ENCODE measurements at places on chromosomes 11 and 22.

- no peak for DNase-seq
Observed at GRCh38 chr11:11263238-11264005, 89.6 kb downstream of the CSNK2A3 start.

GRCh38 chr22:39282645-39283321 is 36.6 kb downstream of the RPL3 start:
- no peak for DNase-seq

DNA sequence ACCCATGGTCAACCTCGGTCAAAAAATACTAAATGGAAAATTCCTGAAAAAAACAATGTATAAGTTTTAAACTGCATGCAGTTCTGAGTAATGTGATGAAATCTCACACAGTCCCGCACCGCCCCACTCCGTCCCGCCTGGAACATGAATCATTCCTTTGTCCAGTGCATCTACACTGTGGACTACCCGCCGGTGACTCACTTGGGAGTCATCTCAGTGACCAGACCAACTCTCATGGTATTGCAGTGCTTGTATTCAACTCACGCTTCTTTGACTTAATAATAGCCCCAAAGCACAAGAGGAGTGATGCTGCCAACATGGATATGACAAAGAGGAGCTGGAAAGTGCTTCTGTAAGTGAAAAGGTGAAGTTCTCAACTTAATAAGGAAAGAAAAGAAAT is 48.8 kb downstream of the ARHGAP32 start:
- no peak for DNase-seq

GRCh38 chr22:44378380-44378779 is 65.6 kb upstream of the SHISAL1 start:
- DNase-seq = no peak

DNA sequence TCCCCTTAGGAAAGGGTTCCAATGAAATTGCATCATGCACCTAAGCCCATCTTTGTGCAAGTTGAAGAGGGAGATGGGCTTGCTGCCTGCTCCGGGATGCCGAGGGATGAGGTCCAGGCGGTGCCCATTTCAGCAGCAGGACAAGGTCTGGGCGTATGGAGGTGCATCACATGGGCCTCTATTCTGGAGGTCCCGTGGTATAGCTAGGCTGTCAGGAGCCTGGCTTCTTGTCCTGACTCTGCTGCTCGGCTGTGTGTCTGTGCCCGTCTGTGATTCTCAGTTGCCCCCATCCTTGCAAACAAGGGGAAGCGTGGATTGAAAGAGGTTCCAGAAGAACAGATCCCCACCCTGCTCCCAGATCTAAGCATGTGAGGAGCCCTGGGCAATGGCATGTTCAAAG is 130.0 kb downstream of the OSBP2 start:
- no peak for DNase-seq

DNA sequence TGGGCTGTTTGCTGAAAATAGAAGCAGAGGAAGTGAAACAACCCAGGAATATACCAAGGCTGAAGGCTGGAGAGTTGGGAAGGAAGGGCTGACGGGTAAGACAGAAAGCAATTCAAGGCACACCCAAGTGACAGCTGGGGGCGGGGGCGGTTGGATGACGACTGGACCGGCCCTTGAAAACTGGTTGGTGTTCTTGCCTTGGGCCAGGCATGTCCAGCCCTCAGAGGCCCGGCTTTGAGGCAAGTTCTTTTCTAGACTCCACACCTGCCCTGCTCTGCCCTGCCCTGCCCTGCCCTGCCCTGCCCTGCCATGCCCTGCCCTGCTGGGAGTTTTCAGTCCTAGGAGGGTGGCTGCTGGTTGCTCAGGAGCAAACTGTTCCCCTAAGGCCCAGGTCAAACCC is 34.2 kb upstream of the CACNG2 start:
- DNase-seq = no peak

DNA sequence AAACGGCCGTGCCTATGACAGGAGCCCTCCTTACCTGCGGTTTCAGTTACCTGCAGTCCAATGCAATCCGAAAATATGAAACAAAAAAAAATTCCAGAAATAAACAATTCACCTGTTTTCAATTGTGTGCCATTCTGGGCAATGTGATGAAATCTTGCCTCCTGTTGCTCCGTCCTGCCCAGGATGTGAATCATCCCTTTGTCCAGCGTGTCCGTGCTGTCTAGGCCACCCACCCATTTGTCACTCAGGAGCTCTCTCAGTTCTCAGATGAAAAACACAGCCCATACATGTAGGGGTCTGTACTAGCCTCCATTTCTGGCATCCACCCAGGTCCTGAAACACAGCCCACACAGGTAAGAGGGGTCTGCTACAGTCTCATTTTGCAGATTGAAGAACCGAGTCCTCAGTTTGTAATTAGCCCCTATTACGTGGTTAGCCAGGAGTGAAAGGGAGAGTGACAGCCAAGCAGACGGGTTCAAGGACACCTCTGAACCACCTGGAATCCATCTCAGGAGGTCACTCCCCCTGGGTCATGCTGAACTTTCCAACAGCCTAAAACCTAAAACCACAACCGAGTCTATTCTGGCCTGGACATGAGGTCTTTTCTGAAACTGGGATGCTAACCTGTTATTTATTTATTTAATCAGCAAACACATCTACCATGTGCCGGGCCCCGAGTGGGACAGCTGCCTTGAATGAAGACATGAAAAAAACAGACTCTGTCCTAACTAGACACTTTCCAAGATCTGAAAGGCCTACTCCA is 317.2 kb downstream of the SHANK2 start:
- no peak for DNase-seq

DNA sequence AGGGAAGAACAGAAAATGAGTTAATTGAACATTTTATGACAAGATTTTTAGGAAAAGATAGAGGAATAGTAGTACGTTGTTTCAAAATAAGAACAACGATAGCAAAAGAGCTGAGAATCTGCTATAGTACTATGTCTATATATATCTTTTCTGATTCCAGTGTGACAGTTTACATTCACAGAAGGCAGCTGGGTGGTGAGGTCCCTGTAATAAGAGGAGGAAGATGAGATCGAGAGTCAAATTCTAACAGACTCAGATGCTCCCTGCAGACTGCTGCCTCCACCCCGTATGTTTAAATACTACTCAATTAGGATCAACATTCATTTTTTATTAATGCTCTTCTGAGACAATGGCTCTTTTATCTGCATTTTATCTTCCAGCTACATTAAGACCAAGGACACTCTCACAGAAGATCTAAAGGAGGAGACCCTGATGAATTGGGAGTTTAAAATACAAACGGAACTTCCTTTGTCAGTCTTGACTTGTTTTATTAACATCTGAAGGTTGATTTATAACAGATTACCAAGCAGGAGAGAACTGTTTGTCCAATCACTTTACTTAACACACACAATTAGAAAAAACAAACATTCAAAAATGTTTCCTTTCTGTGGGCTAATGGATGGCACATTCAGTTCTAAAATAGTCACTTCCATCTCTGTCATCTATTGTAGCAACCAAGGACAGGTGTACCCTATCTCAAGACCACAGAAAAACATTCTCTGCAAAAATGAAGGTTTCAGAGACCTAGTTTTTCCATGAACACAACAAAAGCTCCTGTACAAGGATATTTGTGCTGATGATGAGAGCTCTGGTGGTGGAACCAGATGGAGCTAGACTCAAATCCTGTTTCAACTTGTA is 240.2 kb downstream of the CADM1 start:
- no peak for DNase-seq

DNA sequence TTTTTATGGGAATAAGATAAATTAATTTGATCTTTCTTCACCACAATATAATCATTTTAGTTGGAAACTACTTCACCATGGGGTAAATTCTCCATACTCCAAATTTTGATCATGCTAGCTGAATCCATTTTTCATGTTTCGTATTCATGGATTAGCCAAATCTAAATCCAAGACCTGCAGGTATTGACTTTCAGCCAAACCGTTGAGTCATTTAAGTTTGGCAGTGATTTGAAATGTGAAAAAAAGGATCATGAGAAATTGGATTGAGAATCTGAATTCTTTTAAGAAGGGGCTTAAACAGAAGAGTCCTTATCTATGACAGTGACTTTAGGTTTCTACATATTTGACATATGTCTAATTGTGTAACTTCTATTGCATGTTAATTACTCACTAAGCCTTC is 5.3 kb downstream of the GAS2 start:
- DNase-seq = no peak

DNA sequence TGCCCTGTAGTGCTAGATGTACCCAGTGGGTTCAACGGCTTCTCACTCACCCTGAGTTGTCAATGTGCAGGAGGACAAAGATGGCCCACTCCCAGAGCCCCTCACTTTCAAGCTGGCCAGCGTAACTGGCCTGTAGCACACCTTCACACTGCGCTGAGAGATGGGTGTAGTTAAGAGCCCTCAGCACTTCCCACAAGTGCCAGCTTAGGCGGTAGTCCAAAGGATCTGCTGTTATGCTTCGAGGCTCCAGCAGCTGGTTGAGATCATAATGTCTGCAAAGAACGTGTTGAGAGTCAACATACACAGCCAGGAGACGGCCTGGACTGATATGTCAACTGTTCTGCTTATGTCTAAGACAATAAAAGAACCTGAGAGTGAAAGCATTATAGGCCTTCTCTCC is 14.7 kb upstream of the CHRNA10 start:
- DNase-seq = no peak

- no peak for DNase-seq
Observed at GRCh38 chr22:38125038-38125610, 14.6 kb upstream of the BAIAP2L2 start.

DNA sequence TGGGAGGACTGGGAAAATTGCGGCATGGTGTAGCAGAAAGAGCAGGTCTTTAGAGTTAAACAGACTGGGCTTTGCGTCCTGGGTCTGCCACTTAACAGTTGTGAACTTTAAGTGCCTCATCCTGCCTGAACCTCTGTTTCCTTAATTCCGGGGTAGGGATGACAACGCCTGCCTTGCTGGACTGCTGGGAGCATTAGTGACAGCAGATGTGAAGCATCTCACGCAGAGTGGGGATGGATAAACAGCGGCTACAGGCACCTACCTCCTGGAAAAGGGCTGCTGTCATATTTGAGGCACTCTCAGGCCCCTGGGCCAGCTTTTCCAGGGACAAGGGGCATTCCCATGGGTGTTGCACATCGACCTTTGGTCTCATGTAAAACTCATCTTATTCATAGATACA is 572.2 kb downstream of the TBC1D22A start:
- no peak for DNase-seq

DNA sequence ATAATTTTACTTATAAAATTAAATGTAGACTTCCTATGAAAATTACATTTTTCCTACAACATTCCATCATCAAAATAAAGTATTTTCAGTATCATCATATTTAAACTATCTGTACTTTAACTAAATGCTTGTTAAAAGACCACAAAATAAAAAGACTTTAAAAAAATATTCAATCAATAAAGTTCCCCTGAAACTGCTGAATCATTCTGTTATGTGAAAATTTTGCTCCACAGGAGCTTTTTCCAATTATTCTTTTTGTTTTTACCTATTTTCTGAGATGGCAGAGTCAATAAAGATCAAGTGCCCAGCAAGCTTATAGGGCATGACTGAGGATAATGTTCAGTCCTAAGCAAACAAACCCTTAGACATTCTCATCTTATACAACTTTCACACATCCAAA is 27.3 kb downstream of the ALKBH8 start:
- no peak for DNase-seq

DNA sequence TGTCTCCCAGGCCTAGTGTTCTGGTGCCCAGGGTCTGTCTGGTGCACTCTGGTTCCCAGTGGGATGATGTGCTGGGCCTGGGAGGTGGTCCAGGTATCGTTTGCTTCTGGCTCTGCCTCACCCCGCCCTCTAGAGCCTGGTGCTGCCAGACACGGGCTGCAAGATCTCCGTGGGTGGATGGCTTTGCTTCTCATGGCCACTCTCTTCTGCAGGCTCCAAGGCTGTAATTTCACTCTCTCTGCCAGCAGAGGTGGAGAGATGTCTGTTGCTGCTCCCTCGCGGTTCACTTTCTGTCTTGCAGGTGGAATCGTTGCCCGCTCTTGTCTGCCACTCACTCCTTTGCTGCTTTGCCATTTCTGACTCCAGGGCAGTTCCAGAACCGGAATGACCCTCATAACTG is 13.4 kb downstream of the NADSYN1 start:
- no peak for DNase-seq

DNA sequence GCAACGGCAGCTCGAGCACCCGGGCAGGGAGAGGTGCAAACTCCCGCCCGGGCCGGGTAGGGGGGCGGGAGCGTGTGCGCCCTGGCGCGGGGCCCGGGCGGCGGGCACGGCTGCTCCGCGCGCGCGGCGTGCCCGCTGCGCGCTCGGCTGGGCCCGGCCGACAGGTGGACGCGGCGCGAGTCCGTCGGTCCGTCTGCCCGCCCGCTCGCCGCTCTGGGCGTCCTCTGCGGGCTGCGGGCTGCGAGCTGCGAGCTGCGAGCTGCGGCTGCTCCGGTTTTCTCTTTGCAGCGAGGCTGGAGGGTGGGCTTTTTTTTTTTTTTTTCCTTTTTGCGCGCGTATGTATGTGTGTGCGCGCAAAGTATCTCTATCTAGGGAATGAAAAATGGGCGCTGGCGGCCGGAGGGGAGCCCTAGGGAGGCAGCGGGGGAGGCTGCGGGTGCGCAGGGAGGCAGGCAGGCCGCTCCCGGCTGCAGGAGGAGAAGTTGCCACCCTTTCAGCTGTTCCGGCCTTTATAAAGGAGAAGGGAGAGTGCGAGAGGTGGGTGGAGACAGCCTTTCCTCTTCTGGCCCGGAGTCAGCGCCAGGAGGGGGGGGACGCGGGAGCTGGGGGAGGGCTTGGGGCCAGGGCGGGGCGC is at the start of gene PDGFB:
TSS of gene PDGFB (minus strand) at position 487 of the 634 bp plus-strand sequence. CDS start 1,019 bp downstream, outside the sequence.
- no peak for DNase-seq

GRCh38 chr22:26646158-26646557 is 11.2 kb upstream of the MIAT start:
- no peak for DNase-seq

DNA sequence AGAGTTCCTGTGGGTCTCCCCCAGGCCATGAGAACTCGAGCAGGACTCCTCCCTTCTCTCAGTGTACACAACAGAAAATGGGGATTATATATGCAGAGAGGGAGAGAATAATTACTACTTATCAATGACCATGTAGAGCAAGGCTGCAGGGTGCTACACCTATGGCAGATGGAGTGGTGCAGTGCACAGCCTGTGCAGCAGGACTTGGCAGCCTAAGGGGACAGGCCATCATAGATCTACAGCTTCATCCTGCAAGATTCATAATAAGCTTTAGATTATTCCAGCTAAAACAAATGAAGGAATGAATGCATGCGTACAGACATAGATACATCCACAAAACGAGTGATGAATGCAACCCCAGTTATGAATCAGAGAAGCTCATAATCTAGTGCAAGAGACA is 8.4 kb upstream of the TP53I11 start:
- DNase-seq = no peak

DNA sequence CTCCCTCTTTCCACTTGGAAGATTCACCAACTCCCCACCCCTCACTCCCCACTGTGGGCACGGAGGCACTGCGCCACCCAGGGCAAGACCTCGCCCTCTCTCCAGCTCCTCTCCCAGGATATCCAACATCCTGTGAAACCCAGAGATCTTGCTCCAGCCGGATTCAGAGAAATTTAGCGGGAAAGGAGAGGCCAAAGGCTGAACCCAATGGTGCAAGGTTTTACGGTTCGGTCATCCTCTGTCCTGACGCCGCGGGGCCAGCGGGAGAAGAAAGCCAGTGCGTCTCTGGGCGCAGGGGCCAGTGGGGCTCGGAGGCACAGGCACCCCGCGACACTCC is 397 bp upstream of the CD44 start:
- DNase-seq = no peak

GRCh38 chr11:15525582-15525981 is 410.9 kb downstream of the INSC start:
- no peak for DNase-seq

- no peak for DNase-seq
Observed at GRCh38 chr11:84019571-84020194, 733.5 kb upstream of the CCDC90B start.

- DNase-seq = no peak
Observed at GRCh38 chr11:114284021-114284420, 12.2 kb upstream of the NNMT start.

- DNase-seq = no peak
Observed at GRCh38 chr11:118644496-118644895, 35.0 kb downstream of the TREH start.

All from SK-N-DZ (cell line).